HFFc6 (cell line): ENCODE measurements at places on chromosomes 11 and 22.

DNA sequence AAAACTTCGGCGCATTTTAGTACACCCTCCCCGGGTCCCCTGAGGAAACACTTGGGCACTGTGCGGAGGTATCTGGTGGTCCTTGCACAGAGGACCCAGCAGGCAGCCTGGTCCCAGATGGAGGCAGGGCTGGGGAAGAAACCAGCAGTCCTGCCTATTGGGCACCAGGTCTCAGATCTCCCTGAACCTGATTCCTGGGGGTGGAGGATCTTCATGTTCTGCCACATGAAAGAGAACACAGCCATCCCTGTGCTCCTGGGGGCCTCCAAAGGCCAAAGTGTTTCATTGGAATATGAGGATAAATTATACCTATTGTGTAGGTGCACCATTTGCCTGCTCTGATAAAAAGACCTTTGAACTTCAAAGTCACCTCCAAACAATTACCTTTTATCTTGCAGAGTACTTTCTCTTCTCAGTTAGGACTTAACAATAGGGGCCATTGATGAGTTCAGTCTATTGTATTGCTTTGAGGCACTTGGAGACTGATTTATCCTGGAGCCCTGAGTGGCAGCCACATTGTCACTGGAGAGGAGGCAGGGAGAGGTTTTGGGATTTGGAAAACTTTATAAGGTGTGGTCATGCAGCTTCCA lies 1.8 kb downstream of the RCN1 start:
- DNase-seq: no peak

DNA sequence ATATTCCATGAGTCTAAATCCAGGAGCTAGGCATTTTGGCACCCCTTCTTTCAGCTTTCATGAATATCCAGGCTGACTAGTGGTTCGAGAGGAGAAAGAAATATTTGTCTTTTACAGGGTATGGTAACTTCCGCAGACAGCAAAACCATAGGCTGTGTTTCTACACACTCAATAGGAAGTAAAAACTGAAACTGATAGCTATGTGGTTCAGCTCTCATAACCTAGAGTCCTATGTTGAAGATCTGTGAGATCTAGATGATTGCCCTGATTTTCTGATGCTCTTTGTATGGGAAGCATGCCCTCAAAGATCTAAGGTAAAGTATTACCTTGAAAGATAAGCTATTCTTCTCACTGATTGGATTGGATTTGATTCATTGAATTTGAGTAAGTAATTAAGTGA lies 118.3 kb downstream of the CD44 start:
- no peak for DNase-seq

DNA sequence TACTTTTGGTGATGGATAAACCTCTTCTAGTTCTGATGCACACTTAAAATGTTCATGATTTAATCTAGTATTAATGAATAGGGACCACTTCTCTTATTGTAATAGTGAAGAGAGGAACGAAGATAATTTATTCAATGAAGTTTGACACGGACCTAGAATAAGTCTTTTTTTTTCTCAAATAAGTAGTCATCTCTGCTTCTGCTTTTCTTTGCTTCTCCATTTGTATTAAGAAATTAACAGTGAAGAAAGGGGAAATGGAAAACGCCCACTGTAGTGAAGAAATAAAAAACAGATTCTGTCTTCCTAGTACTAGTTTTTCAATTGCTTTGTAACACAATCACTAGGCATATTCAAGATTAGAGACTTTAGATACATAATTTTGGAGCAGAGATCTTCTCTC lies 73.0 kb downstream of the CD44 start:
- DNase-seq: no peak

- no peak for DNase-seq
Observed at GRCh38 chr22:33557836-33558235, 362.4 kb downstream of the LARGE1 start.

GRCh38 chr22:32058656-32059260 lies 15.7 kb downstream of the SLC5A1 start:
- DNase-seq: peak; percentile 36

DNA sequence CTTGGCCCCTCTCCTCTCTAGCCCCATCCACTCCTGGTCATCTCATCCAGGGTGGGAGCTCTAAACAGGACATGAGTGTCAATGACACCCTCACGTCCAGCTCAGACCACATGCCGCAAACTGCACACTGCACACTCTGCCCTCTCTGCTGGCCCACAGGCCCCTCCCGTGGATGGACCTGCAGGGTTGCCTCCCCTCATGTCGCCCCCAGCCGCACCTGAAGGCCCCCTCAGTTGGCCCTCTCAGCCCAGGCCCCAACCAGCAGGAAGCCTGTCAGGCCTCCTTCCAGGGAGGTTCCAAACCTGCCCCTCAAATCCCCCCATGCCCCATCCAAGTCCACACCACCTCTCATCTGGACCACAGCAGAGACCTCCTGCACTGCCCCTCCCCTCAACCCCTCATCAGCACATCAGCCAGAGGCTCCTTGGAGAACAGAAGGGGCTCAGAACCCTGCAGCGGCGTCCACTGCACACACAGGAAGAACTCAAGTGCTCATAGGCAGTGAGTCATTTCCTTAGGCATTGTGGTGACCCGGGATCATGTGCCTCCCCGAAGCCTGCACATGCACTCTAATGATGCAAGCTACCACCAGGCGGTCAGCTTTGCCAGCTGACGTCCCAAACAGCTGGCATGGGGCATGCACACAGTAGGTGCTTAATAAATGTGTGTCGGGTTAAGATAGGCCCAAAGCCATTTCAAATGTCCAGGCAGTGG lies 12.9 kb upstream of the CDKN1C start:
- DNase-seq: peak; percentile 77

- DNase-seq: no peak
Observed at GRCh38 chr11:23856654-23857053, 640.2 kb upstream of the LUZP2 start.
